Aorta (tissue), 5 donors: ENCODE measurements at places on chromosomes 6 and 20. TPM values are rescaled to one million over a fixed set of nuclear protein-coding genes. Genes with fewer than 3 reads are reported as not detected.

Gene MYL9
- 3,222 TPM for total RNA-seq

Gene PHF20
- 64.4 TPM for total RNA-seq

Gene ME1
- total RNA-seq = 10.9 TPM

Gene TRIM15
- total RNA-seq = not detected

Gene GABBR1
- total RNA-seq = 126 TPM

Gene NKAIN2
- 1.9 TPM for total RNA-seq

GRCh38 chr20:15031546-15032351 lies 694.3 kb upstream of the FLRT3 start:
- no peak overlapping the region for H3K27ac ChIP-seq
- no peaks in the 10 kb centered on the region for H3K27me3 ChIP-seq
- no peaks in the 10 kb centered on the region for H3K36me3 ChIP-seq
- no peak overlapping the region for H3K4me3 ChIP-seq
- DNase-seq = no peak

- H3K27me3 ChIP-seq = no peaks in the 10 kb centered on the region
- no peak overlapping the region for H3K4me3 ChIP-seq
- no peaks in the 10 kb centered on the region for H3K36me3 ChIP-seq
- H3K4me1 ChIP-seq = no peaks in the 10 kb centered on the region
Measured at GRCh38 chr20:11296221-11296620, 621.5 kb upstream of the BTBD3 start.

DNA sequence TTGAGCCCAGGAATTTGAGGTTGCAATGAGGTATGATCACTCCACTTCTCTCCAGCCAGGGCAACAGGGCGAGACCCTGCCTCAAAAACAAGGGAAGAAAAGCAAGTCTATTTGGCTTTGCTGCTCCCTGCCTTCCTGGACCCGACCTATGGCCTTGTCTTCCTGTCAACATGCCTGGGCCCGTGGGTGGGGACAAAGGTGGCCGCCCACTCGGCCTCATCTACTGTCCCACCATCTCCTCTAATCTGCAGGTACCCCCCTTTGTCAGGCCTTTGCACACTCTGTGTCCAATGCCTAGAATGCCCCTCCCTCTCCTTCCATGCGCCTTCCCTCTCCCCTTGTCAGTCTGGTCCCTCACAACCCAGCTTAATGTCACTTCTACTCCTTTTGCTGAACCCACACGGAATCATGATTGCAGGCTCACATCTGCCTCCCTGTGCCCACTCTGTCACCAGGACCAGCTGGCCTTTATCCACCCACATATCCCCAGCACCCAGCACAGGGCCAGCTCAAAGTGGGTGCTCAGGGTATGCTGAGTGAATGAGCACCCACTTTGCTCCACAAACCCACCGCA lies 40.3 kb downstream of the MDFI start:
- H3K36me3 ChIP-seq = no peaks in the 10 kb centered on the region
- peak; percentile 31 for DNase-seq
- H3K4me3 ChIP-seq = no peak overlapping the region

GRCh38 chr20:50256577-50256976 lies 65.9 kb downstream of the CEBPB start:
- H3K4me3 ChIP-seq = no peak overlapping the region
- no peak for DNase-seq
- H3K27ac ChIP-seq = no peak overlapping the region
- H3K27me3 ChIP-seq = no peaks in the 10 kb centered on the region

- no peak for DNase-seq
- no peaks in the 10 kb centered on the region for H3K36me3 ChIP-seq
- no peak within 1 kb of the TSS for H3K4me3 ChIP-seq
- no peak within 1 kb of the TSS for H3K27ac ChIP-seq
Measured at GRCh38 chr6:41042226-41043055, at the start of gene TSPO2. TSPO2 (plus strand) TSS chr6:41042467; CDS start chr6:41042986, 519 bp downstream.

GRCh38 chr6:147903321-147903720 lies 394.8 kb downstream of the SAMD5 start:
- DNase-seq = no peak
- no peaks in the 10 kb centered on the region for H3K4me1 ChIP-seq
- no peak overlapping the region for H3K27ac ChIP-seq
- no peaks in the 10 kb centered on the region for H3K27me3 ChIP-seq
